ENCODE measurements at places on chromosomes 16 and 17.

DNA sequence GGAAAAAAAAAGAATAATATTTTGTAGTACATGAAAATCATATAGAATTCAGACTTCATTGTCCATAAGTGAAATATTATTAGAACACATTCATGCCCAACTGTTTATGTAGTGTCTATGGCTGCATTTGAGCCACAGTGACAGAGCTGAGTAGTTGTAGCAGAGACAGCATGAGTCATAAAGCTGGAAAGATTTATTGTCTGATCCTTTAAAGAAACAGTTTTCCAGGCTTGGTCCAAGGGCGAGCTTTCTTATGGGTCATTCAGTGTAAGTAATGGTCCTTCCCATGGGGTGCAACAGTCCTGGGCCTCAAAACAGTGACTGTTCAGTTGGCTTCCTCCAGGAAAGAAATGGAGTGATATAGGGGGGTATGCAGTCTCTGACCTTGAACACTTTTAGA, 260.2 kb downstream of the HS3ST4 start:
- no peak for DNase-seq

DNA sequence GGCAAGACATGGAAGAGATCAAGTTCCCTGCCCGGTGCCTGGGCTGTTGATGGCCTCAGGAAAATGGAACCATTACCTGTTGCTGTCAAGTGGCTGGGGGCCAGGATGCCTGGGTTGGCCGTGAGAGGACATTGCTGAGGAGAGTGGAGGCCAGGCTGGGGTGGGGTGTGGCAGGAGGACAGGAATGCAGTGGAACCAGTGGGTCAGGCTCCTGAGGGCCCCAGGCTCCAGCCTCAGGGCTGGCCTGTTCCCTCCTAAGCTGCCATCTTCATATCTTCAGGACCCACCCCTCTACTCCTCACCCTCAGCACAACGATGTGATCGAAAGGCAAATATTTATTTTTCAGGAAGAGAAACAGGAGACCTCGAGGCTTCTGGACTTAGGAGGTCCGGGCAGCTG, 8.5 kb upstream of the YPEL3 start:
- DNase-seq, result no peak

GRCh38 chr16:85601272-85601639, 11.9 kb upstream of the GSE1 start:
- no peak for DNase-seq

DNA sequence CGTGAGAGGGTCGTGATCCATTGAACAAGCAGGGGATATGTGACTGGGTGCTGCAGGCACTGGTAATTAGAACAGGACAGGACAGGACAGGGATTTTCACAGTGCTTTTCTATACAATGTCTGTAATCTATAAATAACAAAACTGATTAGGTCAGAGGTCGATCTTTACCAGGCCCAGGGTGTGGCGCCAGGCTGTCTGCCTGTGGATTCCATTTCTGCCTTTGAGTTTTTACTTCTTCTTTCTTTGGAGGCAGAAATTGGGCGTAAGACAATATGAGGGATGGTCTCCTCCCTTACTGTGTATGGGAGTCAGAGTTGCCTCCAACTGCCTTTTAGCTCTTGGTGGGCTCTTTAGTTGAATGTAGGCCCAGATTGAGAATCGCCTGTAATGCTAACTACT, 1.5 kb upstream of the ZNF764 start:
- no peak for DNase-seq

DNA sequence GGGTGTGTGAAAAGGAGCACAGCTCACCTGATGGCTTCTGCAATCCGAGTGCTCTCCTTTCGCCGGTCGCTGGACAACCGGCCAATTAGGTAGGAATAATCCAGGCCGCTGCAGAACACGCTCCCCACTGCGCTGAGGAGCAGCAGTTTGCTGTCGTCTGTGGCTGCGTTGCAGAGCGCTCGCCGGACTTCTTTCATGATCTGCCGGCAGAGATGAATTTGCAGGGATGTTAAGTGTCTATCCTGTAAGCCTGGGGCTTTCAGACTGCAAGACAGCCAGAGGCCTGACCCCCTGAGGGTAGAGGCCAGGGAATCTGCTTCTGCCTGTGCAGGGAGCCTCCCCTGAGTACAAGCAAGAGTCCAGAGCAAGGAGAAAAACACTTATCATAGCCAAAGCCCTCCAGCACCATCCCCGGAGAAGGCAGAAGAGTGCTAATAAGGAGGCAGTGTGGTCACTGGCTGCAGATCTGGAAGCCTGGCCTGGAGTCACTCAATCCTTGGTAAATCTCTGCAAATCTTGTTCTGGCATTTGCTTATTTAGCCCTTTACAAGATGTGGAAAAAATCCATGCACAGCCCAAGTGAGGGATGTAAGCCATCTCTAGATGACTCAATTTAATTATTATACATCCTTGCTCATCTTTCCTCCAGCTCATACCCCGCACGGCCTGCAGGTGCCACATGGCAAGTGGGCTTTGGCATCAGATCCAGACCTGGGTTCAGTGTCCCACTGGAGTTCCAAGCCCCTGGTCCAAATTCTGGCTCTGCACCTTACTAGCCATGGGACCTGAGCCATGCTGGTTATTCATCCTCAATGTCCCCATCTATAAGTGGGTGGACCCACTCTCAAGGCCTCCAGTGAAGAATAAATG, 80.2 kb downstream of the DYNLRB2 start:
- no peak for DNase-seq

GRCh38 chr17:34163123-34163522, 92.0 kb upstream of the CCL2 start:
- no peak for DNase-seq

DNA sequence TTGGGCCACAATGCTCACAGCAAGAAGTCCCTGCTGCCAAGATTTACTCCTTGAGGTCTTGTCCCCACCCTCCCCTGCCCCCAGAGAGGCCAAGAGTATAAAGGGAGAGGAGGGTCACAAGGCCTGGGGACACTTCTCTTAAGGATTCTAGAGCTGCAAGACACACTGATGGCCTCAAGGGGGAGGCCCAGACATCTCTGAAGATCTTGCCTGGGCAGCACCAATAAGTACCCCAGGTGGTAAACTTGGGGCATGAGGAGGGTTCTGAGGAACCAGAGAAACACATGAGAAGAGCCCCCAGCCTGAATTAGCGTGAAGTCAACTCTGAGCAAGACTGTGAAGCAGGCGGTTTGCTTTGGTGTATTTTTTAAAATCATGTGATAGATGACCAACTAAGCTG, 26.8 kb upstream of the MTMR4 start:
- DNase-seq, result no peak

DNA sequence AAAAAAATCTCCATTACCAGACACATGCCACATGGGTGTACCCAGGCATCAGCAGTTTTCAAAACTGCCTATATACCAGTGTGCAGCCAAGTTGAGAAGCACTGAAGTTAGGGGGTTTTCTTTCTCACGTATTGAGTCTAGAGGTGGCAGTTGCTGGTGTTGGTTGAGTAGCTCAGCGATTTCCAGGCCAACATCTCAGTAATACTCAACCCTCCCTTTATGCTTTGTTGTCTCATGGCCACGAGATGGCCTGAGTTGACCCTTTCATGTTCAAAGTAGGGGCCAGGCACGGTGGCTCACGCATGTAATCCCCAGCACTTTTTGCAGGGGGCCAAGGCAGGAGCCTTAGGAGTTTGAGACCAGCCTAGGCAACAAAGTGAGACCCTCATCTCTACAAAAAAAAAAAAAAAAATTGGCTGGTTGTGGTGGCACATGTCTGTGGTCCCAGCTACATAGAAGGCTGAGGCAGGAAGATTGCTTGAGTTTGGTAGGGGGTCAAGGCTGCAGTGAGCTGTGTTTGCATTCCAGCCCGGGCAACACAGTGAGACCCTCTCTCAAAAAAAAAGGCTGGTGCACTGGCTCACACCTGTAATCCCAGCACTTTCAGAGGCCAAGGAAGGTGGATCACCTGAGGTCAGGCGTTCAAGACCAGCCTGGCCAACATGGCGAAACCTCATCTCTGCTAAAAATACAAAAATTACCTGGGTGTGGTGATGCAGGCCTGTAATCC, 10.8 kb downstream of the LRRC3C start:
- DNase-seq, result no peak

- no peak for DNase-seq
Observed at GRCh38 chr16:71408536-71408935, 33.3 kb downstream of the TLE7 start.

DNA sequence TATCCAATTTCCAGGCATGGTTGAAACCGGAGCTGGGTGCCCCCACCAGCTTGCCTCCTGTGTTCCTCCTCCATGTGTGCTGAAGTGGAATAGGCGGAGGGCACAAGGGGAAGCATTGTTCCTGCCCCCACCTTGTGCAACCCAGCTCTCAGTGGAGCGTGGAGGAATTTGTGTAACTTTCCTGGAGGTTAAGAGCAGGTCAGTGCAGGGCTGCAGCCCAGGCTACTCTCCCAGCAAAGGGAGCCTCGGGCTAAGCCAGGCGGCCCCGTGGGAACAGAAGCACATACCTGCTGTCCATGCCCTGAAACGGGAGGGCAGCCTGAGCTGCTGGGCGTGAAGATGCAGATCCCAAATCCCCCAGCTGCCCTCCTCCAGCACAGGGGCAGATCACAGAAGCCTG, 158.8 kb upstream of the LHX1 start:
- DNase-seq, result no peak

GRCh38 chr16:23469814-23470213, 16.8 kb upstream of the COG7 start:
- DNase-seq, result no peak
